ENCODE measurements at places on chromosomes 4 and X. TPM values are rescaled to one million over a fixed set of nuclear protein-coding genes. Genes with fewer than 3 reads are reported as not detected.

- H3K27me3 ChIP-seq: no peaks in the 10 kb centered on the region
- H3K4me3 ChIP-seq: no peak overlapping the region
- no peak for DNase-seq
Measured at GRCh38 chr4:121236353-121237068, 72.4 kb upstream of the TNIP3 start.

CTSO gene
- total RNA-seq: 2.3 TPM

DSPP gene
- total RNA-seq: not detected

GRCh38 chrX:100681599-100681998, 37.6 kb downstream of the SRPX2 start:
- H3K27me3 ChIP-seq: peaks cover 5% of the 10 kb centered on the region
- no peaks in the 10 kb centered on the region for H3K4me1 ChIP-seq
- H3K4me3 ChIP-seq: no peak overlapping the region
- no peaks in the 10 kb centered on the region for H3K36me3 ChIP-seq
- no peak for DNase-seq

HSPA4L gene
- total RNA-seq: 0.26 TPM

SSX2B gene
- total RNA-seq: not detected

ADH4 gene
- total RNA-seq: not detected

TRIML2 gene
- total RNA-seq: not detected

Data from activated CD8-positive, alpha-beta T cell treated with anti-CD3 and anti-CD28 coated beads, Interleukin-2, amount 10 ng/mL, durations not matched to agents 7 days and 5 days (primary cell).